ENCODE measurements at places on chromosomes 16 and 17.
A peak's percentile ranks its signal among the peaks of the same experiment; 100 is the strongest.

GRCh38 chr17:292016-292415, 60.6 kb downstream of the RPH3AL start:
- no peak for DNase-seq

GRCh38 chr17:81398832-81399411, 3.7 kb downstream of the BAHCC1 start:
- DNase-seq = no peak

DNA sequence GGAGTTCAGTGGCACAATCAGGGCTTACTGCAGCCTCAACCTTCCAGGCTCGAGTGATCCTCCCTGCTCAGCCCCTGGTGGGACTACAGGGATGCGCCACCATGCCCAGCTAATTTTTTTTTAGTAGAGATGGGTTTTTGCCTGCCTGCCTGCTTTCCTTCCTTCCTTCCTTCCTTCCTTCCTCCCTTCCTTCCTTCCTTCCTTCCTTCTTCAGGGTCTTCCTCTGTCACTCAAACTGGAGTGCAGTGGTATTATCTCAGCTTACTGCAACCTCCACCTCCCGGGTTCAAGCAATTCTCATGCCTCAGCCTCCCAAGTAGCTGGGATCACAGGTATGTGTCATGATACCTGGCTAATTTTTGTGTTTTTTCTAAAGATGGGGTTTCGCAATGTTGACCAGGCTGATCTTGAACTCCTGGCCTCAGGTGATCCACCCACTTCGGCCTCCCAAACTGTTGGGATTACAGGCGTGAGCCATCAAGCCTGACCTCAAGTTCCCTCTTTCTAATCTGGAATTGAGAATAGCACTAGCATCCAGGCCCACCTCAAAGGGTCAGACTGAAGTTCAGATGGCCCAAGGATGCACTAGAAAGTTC, 45.3 kb downstream of the PRAC1 start:
- no peak for DNase-seq

DNA sequence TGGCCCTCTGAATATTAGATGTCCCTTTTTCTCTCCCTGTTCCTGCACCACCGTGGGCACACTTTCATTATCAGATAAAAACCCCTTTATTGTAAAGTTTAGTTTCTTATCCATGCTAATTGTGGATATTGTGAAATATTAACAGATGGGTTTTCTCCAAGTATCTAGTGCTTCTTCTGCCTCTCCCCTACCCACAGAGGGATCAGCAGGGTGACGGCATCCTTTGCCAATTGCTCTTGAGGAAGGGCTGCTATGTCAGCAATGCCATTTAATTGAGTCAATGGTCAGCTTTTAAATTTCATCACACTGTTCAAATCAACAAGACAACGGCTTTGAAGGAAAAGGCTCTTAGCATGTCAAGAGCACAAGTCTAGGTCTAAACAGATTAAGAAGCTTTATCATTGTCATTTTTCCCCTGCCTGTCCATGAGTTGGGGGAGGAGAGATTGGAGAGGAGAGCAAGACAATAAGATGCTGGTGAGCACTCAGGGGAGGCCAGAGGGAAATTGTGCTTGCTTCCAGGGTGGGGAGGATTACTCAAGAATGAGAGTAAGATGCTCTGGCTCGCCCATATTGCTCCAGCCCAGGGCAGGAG, 443.0 kb upstream of the CCL2 start:
- DNase-seq = no peak

DNA sequence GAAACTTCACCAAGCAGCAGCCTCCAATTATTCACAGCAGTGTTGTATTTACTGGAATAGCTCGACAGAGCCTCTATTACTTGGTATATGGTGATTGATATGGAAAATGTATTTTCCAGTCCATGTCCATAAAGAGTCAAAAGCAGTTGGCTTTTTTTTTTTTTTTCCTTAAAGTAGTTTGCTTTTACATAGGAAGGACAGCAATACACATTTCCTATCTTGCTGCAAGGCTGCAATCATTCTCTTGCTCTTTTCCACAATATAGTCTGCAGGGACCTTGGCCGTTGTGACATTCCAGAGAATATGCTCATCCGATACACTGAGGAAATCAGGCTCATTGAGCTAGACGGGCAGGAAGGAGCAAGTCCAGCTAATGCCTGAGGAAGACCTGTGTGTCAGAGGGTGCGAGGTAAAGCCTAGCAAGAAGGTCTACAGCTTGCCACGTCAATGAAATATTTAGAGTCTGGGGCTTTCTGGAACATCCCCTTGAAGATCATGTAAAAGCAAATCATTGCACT, 131.1 kb downstream of the ENGASE start:
- no peak for DNase-seq

DNA sequence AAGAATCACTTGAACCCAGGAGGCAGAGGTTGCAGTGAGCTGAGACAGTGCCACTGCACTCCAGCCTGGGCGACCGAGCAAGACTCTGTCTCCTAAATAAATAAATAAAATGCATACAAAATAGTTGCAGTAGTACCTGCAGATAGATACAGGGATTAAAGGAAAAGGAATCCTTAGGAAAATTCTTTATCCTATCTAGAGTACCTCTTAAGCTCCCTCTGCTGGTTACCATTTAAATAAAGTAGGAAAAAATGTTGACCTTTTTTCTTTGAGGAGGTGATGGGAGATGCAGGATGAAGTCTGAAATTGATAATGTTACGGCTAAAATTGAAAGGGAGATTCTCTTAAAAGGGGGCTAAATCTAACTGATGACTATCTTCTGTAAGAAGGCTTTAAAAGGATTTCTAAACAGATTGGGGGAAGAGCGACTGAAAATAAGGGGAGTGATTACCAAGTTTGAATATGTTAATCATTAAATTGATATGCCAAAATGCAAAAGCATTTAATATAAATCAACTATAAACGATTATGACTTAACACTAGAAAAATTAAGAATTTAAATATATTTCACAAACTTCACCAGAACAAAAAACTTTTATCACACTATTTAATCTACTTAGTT, 29.4 kb downstream of the C16orf87 start:
- DNase-seq = no peak

DNA sequence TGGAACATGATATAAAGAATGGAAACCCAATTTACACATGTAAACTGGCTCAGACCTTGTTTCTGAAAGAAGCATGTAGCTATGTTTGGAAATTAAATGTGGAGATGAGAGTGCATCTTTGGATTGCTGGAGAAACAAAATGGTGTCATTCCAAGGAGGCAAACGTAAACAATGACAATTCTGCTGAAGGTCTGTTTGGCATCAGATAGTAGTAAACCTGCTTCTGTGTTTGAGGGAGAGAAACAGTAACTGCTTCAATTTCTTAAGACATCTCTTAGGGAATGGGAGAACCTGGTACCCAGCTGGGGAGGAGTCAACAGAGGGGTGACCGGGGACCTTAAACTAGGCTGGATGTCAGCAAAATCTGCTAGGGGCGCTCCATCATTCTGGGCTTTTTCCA, 23.5 kb downstream of the GPRC5B start:
- DNase-seq = no peak

DNA sequence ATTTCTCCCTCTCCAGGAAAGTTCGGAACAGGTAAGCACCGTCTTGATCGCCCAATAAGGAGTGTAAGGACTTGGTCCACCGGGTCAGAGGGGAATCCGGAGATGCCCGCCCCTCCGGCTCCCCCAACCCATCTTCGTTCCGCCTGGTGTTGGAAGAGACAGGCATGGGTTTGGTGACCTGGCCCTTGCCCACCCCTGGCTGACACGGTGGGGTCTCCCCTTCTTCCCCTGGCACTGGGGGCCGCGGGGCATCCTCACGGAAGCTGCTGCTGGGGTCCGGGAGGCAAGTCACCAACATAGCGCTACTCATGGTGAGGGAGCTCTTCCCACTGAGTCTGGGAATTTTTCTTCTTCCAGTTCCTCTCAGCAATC, 3.2 kb downstream of the AXIN2 start:
- no peak for DNase-seq

DNA sequence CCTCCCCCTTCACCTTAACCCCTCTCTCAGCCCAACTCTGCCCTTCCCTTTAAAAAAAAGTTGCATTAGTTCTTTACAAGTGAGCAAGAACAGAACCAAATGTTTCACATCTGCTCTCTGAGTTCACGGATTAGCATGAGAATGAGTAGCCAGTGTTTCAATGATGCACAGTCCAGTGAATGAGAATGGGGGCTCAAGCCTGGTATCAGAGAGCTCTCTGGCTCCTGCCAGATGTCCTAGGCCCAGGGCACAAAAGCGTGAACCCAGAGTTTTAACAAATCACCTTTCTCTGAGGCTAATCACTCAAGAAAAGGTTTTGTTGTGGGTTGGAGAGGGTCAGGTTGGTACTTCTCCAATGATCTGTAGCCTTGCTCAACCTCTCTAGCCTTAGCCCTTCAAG, 41.5 kb upstream of the HS3ST3A1 start:
- DNase-seq = no peak

GRCh38 chr17:40722241-40722640, 18.7 kb upstream of the KRT24 start:
- no peak for DNase-seq

DNA sequence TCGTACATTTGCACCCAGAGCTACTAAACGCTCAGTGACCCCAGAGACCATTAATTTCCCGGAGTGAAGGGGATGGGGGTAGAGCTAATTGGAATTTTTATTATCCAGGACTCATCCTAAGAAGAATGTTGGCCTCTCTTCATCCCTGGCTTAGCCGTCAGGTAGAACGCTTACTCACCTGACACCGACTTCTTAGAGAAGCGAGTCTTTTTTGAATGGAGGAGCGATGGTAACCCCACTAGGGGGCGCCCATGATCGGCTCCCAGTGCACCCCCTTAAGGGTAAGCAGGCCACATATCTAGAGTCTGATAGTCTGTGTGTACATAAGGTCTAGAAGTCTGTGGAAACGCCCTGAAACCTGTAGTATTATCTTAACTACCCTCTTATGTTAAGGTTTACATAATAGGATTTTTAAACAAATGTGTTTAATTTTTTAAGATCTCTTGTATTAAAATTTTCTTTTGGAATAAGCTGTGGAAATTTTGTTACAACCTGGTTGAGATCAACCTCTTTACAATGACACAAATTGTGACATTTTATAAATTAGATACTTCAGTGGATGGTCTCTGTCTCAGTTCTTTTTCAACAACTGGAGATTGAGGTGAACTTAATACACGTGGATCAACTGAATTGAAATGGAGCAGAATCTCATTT, 229.8 kb downstream of the CPPED1 start:
- DNase-seq = peak; percentile 52

DNA sequence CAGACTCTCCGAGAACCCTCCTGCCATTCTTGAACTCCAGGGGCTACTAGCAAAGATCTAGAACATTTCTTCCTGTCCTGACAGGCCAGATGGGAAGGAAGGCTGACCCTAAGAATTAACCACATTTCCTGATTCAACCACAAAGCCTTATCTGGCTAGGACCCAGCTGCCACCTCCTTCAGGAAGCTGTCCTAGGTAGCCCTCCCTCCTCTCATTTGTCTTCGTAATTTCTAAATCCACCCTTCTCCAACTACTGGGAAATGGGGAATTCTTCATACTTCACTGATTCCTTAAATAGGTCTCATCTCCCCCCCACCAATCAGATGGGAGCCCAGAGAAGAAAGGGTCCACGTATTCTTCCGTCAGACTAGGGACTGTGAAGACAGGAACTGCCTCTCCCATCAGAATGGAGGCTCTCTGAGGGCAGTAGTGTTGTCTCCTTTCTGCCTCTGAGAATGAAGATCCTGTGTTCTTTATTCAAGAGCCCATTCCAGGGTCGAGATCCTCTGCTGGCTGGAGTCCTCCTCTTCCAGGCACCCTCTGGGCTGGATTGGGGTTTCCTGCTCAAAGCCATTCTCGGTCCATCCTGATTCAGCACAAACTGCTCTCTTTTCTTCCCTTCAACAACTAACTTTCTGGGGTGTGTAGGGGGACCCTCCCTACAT, 2.1 kb downstream of the SAMD14 start:
- no peak for DNase-seq

DNA sequence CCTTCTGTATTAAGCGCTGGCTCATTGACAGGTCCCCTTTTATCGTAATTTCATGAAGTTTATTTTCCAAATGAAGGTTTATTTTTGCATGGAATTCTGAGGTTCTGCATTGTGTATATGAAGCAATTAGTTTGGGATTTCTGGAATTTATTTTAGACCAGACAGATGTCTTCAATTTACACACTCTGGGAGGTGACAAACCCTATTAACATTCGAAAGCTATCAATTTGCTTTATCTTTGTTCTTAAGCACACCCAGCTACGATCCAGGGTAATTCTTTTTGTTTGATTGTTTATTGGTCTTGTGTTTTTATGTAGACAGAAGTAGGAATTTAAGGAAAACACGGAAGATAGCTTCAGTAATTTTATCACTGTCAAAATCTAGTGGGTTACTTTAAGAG, 264.6 kb downstream of the HS3ST3A1 start:
- DNase-seq = no peak

DNA sequence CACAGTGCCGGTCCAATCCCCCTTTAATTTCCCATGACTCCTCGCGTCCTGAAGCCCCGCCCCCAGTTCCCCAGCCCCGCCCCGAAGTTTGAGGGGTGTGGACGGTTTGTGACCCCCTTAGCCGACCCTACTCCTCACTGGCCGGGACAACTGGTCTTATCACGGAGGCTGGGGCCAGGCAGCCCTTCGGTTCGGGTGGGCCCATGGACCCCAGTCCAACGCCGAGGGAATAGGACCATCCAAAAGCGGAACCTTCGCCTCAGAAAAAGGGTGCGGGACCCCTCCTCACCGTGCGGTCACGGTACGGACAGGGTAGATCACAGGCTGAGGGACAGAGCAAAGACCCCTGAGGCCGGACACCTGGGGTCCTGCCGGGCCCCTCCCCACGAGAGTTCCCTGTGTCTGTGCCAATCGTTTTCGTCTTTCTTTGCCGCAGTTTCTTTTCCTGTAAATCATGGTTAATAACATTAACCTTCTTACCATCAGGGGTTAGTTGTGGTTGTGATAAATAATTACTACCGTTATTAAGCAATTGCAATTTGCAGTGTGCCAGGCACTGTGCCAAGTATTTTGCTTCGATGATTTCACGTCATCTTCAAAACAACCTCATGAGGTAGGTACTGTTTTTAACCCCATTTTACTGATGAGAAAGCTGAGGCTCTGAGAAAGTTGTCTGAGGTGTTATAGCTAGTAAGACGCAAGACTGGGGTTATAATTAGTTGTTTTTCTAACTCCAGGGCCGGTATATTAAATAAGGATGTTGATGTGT, 543 bp downstream of the TMUB2 start:
- DNase-seq = no peak

- no peak for DNase-seq
These were observed 1.7 kb downstream of the CHRNE start for GRCh38 chr17:4901108-4901647.

DNA sequence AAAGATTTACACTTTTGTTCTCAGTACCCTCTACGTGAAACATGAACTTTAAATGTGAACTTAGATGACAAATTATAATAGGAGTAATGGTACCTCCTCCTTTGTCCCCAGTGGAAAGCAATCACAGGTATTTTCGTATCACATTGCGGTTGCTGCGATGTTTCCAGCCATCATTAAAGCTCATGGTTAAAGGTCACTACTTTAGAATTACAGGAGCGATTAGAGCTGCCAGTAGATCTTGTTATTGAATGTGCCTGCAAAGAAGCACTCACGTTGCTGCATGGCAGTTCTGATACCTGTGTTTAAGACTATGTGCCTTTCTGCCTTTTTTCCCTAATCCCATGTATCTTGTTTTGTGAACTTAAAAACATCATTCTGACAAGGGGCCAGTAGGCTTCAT, 301.0 kb downstream of the CPPED1 start:
- no peak for DNase-seq
